ENCODE measurements at places on chromosomes 2 and 18.

DNA sequence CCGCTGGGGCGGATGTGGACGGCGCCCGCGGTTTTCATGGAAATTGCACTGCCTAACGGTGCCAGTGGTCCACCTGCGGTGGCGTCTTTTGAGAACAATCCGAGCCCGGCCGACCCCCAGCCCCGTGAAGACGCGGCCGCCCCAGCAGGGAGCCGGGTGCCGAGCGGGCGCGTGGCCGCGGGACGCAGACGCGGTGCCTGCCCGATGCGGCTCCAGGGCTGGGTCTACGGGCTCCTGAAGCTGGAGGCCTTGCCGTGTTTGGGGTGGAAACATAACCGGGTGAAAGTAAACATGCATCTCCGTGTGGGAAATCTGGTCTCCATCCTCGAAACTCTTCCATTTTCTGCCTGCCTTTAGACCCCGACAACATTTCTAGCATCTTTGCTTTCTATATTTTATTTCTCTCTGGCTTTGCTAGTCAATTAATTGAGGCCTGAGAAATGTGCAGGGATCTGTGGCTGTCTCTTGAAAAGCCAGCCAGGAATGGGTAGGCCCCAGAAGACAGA is 572 bp downstream of the INPP4A start:
- DNase-seq: no peak

GRCh38 chr2:9961013-9961412 is 9.5 kb downstream of the GRHL1 start:
- no peak for DNase-seq

DNA sequence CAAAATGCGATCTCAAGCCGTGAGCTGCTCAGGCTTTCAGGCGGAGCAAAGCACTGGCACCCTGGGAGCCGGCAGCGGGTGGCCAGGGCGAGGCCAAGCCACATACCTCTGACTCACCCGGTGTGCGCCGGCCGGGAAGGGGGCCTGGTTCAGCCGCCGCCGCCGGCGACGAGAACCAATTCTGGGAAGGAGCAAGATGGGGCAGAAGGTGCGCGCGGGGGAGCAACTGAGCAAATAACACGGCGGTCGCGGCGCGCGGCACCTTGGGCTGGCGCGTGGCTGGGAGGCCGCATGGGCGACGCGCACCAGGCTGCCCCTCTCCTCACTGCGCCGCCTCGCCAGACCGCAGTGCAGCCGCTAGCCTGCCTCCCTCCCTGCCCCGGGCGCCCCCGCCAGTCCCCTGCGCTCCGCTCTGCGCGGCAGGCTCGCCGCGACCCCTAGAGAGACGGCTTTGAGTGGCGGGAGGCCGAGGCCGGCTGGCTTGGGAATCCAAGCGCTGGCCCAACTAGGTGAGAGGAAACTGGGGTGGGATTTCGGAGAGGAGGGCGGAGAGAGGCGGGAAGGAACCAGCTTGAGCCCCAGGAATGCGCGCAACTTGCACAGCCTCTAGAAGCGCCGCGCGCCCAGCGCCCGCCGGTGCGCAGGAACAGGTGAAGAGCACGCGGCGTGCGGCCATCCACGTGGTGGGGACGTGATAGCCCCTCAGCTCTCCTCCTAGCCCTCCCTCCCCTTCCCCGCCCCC is 3.2 kb downstream of the NRP2 start:
- DNase-seq: no peak

GRCh38 chr18:21242780-21243401 is 859 bp downstream of the GREB1L start:
- DNase-seq: no peak

- no peak for DNase-seq
Observed at GRCh38 chr2:10915731-10916276, 4.1 kb downstream of the KCNF1 start.

- no peak for DNase-seq
Observed at GRCh38 chr2:212940816-212941215, 210.6 kb downstream of the IKZF2 start.

GRCh38 chr18:42338683-42339082 is 383.6 kb downstream of the PIK3C3 start:
- DNase-seq: no peak

DNA sequence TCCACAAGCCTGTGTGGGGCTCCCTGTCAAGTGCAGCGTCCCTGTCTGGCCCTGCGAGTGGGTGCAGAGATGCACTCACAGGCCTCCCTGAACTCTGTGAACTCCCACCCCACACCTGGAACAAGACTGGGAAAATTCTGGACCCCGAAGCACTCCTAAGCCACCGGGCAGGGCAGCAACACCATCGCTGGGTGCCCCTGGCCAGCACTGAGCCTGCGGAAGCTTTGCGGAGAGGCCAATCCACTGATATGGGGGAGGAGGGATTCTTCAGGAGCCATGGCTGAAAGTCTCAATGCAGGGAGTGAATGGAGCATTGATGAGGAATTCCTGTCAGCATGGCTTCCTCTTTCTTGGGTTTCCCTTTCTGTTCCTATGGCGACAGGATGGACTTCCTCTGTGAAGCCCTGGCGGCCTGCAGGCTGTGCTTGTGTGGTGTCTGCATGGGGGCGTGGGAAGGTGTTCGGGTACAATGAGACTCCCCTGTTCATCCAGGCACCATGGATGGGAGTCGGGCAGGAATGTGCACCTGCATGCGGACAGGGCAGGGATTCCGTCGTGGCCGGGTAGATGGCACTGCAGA is 15.1 kb downstream of the TRIB2 start:
- no peak for DNase-seq

DNA sequence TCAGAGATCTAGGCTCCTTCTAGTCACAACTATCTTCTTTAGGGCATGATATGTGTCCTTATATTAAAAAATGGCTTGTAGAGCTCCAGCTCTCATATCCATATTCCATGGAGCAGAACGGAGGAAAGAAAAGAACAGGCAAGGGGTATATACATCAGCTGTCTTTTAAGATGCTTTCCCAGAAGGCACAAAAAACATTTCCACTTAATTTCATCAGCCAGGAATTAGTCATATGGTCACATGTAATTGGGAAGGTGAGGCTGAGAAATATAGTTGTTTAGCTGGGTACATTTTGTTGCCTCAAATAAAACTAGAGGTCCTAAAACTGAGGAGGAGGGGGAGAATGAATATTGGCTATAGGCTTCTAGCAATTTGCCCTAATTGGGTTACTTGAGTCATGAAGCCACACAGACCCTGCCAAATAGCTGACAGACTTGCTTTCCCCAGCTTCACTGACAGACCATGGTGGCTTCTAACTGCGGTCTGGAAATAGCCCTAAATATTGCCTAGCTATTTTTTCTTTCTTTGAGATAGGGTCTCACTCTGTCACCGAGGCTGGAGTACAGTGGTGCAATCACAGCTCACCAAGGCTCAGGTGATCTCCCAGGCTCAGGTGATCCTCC is 20.0 kb downstream of the MAIP1 start:
- no peak for DNase-seq

- no peak for DNase-seq
Observed at GRCh38 chr18:2653467-2653866, 2.1 kb upstream of the SMCHD1 start.

- DNase-seq: no peak
Observed at GRCh38 chr2:133489146-133489545, 79.1 kb downstream of the NCKAP5 start.

- DNase-seq: no peak
Observed at GRCh38 chr2:212001325-212001724, 537.3 kb downstream of the ERBB4 start.

DNA sequence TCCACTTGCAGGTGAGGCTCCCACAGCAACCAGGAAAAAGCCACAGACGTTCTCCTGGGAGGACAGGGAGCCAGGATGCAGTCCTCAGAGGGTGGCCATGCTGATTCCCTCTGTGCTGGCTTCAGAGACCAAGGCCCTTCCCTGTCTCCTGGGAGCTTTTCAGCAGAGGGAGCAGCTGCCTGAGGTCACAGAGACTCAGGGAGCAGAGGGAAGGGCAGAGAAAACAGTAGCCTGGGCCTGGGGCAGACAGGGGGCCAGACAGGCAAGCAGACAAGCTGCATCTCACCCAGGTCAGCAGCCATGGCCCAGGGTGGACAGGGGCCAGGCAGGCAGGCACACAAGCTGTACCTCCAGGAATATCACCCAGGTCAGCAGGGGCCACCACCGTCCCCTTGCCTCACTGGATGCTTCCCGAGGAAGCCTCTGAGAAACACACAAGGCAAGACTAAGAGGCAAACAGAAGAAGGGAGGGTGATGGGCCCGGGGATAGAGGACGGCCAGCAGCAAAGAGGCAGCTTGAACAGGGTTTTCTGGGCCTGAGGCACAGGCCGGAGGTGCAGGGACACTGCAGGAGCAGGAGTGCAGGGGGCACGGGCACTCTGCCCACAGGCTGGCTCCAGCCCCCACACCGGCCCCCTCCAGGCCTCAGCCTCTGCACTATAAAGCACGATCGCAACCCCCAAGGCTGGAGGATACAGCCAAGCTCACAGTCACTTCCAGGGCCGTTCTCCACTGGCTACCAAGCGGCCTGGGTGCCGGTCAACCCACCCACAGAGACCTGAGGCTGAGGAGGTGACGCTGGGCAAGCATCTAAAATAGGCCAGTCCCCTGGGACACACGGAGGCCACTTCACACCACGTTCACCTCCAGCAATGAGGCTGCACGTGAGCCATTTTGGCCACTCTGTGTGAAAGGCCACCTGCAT is 6.1 kb downstream of the SLC66A2 start:
- DNase-seq: no peak

GRCh38 chr2:134275058-134275862 is 21.4 kb downstream of the MGAT5 start:
- no peak for DNase-seq

- DNase-seq: no peak
Observed at GRCh38 chr2:201996006-201996405, 37.6 kb upstream of the FZD7 start.

DNA sequence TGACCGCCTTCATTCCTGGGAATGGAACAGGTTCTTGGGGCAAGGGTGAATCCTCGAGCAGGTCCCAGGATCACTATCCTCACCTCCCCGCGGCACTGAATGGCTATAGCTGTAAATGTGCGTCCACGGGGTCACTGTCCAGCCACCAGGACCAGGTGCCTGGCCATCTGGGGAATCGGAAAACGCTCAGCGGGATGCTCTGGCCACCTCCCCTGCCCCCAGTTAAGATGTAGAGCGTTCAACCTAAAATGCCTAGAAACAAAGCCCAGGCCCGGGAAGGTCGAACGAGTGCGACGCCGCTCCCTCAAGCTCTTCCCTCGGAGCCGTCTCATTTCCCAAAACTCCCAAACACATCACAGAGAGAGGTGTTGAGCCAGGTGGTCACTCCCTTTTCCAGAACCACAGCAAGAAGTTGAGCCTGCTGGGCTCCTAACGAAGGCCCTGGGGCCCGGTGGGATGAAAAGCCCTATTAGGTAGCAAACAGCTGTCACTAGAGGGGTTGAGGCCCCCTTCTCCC is 795 bp upstream of the CAPN10 start:
- no peak for DNase-seq

GRCh38 chr2:20440001-20440560 is 6.8 kb upstream of the RHOB start:
- no peak for DNase-seq

GRCh38 chr2:63661076-63661475 is 72.3 kb downstream of the MDH1 start:
- DNase-seq: no peak

DNA sequence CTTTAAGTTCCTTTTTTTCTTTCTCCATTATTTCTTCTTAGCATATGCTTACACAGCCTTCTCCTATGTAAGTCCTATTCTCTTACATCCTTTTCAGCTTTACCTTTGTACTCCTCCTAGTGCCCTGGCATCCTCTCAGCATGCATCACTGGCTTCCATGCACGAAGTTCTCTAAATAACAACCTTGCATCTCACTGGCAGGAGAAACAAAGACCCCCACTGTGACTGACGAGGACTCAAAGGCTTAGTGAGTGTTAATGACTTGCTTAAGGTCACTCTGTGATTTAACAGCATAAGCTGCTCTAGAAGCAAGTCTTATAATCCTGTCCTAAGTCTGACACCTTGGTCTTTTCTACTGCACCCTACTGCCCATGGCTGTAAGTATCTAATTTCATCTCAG is 1236.0 kb upstream of the CELF4 start:
- no peak for DNase-seq

- no peak for DNase-seq
Observed at GRCh38 chr2:182245963-182246362, 180.9 kb downstream of the PDE1A start.

DNA sequence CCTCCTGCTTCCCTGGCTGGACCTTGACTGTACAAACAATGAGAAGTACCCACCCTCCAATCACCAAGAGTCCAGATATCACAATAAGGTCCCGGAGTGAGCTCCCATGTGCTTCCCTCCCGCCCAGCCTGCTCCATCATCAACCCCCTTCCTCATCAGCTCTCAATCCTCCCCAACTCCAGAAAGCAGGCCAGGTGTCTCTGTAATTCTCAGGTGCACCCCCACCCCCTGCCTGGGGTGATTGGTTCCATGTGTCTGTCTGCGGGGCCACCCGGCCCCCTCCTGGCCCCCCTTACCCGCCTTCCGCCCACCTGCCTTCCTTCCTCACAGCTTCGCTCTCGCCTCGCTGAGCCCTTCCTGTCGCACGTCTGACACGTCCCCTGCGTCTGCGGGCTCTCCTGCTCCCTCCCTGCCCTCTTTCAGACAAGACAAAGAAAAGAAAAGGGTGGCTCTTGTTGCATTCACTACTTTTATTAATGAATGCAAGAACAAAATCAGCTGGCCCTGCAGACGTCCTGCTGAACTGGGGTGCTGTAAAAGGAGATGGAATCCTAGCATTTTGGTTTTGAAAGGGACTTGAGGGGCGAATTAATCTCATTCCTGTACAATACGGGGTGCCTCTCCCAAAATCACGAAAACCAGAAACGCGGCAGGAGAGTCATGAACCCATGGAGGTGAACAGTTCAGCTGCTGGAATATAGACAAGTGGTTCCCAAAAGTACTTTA is 26.5 kb upstream of the IGFBP2 start:
- DNase-seq: no peak

GRCh38 chr18:58668211-58668610 is 3.1 kb upstream of the MALT1 start:
- no peak for DNase-seq

GRCh38 chr2:240277807-240278522 is 137.5 kb upstream of the OTOS start:
- no peak for DNase-seq

GRCh38 chr2:126656431-126657147 is 631 bp downstream of the GYPC start:
- DNase-seq: no peak

- DNase-seq: no peak
Observed at GRCh38 chr2:8431446-8432125, 250.3 kb upstream of the ID2 start.

GRCh38 chr2:218852911-218853667 is 6.5 kb upstream of the WNT6 start:
- DNase-seq: no peak

- no peak for DNase-seq
Observed at GRCh38 chr18:65751155-65752085, 608 bp downstream of the CDH7 start.

GRCh38 chr2:174916270-174916930 is 88.8 kb downstream of the CHN1 start:
- no peak for DNase-seq

- DNase-seq: no peak
Observed at GRCh38 chr2:204791230-204791629, 246.0 kb downstream of the PARD3B start.

GRCh38 chr2:168404764-168405163 is 51.3 kb upstream of the CERS6 start:
- no peak for DNase-seq

Measured in cortex of kidney (tissue), 1 donor.